T1000 (cell line): ENCODE measurements at places on chromosomes 4 and X.

DNA sequence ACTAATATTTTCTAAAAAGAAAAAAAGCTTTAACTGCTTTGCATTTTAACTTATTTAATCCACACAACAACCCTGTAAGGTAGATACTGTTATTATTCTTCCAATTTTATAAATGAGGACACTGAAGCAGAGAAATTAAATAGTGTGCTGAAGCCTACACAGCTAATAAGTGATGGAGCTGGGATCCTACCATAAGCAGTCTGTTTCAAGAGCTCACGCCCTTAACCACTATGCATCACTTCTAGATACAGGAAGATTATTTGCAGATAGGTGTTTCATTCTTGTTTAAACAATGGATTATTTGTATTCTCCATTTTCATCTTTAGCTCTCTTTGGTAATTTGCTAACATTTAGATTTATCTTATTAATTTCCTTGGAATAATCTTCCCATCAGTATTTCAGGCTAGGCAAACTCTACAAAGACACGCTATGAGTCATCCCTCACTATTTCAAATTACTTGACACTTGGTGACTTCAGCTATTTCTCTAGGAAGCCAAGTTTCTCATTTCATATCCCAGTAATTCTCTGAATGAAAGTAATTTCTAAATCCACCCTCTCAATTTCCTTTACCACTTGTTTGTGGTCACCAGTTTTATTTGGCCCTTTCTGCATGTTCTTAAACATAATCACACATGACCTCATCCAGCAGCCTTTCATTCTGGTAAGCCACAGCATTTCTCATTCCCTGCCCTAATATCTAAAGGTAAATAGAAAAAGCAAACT, 67.3 kb downstream of the ASB9 start:
- no peak for DNase-seq

DNA sequence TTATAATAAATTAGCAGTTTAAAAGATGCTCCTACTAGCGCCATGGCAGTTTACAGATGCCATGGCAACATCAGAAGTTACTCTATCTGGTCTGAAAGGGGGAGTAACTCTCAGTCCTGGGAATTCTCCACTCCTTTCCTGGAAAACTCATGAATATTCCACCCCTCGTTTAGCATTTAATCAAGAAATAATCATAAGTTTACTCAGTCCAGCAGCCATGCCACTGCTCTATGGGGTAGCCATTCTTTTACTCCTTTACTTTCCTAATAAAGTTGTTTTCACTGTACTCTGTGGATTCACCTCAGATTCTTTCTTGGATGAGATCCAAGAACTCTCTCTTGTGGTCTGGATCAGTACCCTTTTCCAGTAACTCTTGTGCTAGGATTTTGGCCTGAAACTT, 52.3 kb downstream of the GUCY1B1 start:
- no peak for DNase-seq

- DNase-seq: no peak
Observed at GRCh38 chrX:68571610-68572311, 72.9 kb downstream of the YIPF6 start.

DNA sequence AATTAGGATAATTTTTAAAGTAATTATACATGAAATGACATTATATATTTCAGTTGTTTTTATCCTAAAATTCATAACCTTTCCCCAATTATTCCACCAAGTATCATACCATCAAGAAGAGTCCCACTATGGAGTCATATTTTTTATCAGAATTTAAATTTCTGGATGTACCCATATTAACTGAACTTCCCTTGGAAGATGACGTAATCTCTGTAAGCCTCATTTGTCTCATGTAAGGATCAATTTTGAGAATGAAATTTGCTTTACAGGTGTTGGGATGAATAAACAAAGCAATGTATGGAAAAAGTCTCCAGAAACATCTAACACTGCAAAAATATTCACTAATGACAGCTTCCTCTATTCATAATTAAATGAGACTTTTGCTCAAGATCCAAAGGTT, 147.5 kb downstream of the NPFFR2 start:
- no peak for DNase-seq

DNA sequence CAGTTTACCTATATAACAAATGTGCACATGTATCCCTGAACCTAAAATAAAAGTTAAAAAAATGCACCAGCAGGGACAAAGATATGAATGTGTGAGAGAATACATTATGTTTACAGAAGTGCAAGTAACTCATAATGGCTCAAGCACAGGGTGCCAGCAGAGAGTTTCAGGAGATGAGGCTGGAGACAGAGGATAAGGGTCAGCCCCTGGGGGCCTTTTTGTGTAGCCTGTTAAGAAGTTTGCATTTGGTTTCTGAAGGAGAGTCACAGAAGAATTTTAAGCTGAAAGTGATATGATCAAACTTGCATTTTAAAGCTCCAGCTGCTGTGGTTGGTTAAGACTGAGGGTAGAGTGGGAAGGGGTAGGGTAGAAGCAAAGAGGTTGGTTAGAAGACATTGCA, 48.6 kb upstream of the CAPN6 start:
- DNase-seq: no peak

DNA sequence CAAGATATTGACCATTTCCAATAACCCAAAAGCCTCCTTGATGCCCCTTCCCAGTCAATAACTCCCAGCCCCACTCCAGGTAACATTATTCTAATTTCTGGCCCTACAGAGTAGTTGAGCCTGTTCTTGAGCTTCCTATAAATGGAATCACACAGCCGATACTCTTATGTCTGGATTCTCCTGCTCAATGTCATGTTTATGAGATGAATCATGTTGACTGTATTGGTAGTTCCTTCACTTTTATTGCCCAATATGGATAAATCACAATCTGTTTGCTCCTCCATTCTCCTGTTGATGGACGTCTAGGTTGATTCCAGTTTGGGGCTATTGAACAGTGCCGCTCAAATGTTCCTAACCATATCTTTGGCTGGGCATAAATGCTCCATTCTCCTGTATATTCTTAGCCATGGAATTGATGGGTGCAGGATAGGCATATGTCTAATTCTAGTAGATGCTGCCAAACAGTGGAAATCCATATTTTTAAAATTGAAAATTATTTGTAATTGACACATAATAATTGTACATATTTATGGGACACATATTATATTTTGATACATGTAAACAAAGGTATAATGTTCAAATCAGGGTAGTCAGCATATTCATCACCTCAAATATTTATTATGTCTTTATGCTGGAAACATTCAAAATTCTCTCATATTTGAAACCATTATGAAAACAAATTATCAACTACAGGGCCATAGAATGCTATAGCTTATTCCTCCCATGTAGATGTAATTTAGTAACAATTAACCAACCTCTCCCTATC, 40.5 kb upstream of the SLC2A9 start:
- no peak for DNase-seq

DNA sequence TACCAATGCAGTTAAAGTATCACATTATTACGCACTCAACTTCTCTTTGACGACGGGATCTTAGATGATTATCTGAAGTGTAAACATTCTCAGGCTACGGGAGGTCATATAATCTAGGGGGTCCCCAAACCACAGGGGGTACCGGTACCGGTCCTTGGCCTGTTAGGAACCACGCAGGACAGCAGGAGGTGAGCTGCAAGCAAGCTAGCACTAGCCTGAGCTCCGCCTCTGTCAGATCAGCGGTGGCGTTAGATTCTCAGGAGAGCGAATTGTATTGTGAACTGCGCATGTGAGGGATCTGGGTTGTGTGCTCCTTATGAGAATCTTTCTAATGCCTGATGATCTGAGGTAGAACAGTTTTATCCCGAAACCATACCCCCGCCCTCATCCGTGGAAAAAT, 20.6 kb upstream of the PRR27 start:
- no peak for DNase-seq
